ENCODE measurements at places on chromosomes 7 and 10.
A peak's percentile ranks its signal among the peaks of the same experiment; 100 is the strongest.

DNA sequence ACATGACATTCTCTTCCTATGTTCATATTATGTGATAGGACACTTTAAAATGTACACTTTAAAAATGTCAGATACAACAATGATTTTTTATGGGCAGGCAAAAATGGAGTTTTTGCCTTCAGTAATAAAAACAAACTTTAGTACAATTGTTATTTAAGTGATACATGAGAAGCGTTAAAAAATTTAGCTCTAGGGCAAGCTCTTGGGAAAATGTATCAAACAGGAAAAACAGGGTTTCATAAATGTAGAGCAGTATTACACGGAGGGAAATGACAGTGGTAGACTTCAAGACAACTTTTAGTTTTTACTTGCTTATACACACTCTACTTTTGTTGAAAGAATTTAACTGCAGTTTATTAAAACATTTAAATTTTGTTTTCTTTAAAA lies 1.5 kb downstream of the FHIP2A start:
- ATAC-seq, result no peak

DNA sequence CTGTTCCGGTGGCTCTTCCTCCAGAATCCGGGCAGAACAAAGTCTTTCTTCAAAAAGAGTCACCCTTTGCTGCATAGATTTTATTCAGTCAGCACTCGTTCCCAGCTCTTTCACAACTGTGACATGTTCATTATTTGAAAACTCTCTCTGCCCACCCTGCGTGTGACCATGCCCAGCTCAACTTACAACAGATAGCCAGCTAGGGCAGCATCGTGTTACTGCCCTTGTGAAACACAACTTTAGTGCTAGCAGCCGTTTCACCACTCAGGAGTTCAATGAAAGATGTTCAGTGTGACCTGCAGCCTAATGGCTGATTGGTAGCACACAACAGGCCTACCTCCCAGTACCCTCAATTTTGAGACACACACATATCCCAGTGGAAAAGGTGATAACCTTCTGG lies 57.9 kb downstream of the ZNF438 start:
- ATAC-seq, result no peak

- ATAC-seq, result no peak
These were observed 1254.6 kb upstream of the CELF2 start for GRCh38 chr10:9762966-9763656.

- no peak for ATAC-seq
These were observed 631.5 kb upstream of the NRP1 start for GRCh38 chr10:33965795-33966581.

- peak; percentile 90 for ATAC-seq
These were observed 259.6 kb upstream of the PPP2R2D start for GRCh38 chr10:131641231-131641630.

Data from activated T-helper 17 cell treated with anti-CD3 and anti-CD28 coated beads, Interleukin-2, amount 50 U/mL, for 72 hours (primary cell).